Hepatocyte (in vitro differentiated cells): ENCODE measurements at places on chromosomes 4 and X.

DNA sequence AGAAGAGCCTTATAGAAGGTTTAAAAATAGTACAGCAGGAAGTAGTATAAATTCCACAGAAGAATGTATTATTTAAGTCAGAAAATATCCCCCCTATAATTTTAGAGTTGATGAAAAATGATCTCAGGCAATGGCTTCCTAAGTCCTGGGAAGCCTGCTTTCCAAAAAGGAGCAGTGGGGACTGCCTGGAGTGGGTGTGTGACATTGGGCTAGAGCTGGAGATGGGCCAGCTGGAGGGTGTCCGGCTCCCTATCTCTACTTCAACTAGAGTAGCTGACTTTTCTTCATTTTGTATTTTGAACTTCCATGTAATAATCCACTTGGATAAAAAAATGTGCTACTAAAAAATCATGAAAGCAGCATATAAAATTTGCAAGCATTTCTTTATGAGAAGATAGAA lies 253.9 kb downstream of the ANK2 start:
- no peak for DNase-seq

DNA sequence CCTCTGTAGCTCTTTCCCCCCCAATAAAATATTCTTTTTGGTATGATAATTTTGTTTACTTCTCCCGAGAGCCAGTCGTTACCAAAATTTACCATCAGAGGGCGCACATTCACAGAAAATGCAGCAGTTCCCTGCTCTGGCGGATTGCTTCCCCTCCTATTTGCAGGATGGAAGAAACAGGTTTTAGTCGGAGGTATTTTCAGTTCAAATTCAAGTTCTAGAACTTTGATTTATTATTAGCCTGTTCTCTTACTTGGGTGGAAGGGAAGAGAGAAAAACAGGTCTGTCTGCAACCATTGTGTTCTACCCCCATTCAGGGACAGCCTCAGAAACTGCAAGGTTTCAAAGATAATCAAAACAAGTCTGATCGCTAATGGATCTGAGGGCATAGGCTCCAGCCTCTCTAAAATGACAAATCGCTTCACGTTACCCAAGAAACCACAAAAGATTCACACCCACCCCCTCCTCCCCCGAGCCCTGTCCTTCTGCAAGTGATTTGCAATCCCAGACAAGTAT lies 263.8 kb upstream of the RPS6KA3 start:
- DNase-seq, result peak; percentile 58

GRCh38 chrX:20969565-20969964 lies 404.7 kb upstream of the CNKSR2 start:
- no peak for DNase-seq

- no peak for DNase-seq
Observed at GRCh38 chr4:3407930-3408792, 33.6 kb upstream of the HGFAC start.

- peak; percentile 53 for DNase-seq
Observed at GRCh38 chrX:107603429-107604159, 24.7 kb upstream of the PRPS1 start.

GRCh38 chrX:21865436-21865835 lies 9.6 kb downstream of the YY2 start:
- no peak for DNase-seq

- DNase-seq, result peak; percentile 8
Observed at GRCh38 chrX:78029663-78030062, 60.2 kb upstream of the PGAM4 start.

DNA sequence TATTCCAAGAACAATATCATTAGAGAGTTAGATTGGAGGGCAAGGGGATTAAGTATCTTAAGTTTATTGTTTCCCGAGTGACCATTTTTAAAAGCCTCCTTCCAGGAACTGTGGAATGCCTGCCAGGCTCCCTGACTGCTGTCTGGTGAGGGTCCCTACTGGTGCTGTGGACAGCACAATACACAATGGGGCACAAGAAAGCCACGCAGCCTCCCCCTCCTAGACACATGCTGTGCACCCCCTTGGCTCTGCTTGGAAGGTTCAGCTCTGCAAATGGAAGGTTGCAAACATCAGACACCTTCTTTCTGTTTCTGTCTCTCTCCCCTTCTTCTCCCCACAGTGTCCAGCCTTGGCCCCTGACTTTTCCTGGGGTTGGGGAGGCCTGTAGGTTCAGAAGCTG lies 153.2 kb downstream of the SHROOM3 start:
- DNase-seq, result no peak

DNA sequence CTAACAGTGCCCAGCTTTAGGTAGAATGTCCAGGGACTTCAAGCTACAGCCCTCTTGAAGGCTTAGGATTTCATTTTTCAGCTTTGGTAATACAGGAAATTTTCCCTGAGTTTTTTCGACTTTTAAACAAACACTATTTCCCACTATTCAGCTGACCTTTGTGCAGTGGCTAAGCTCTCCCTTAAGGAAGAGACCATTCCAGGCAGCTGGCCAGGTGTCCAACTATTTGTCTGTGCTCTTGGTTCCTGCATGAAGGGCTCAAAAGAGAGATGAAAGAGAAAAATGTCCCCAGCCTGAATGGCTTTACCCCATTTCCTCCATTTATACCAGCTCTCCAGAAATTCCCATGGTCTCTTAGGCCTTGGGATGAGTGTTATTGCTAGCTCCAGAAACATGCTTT lies 111.9 kb upstream of the KLF8 start:
- no peak for DNase-seq

GRCh38 chrX:151828439-151829080 lies 84.1 kb upstream of the MAGEA4 start:
- no peak for DNase-seq

DNA sequence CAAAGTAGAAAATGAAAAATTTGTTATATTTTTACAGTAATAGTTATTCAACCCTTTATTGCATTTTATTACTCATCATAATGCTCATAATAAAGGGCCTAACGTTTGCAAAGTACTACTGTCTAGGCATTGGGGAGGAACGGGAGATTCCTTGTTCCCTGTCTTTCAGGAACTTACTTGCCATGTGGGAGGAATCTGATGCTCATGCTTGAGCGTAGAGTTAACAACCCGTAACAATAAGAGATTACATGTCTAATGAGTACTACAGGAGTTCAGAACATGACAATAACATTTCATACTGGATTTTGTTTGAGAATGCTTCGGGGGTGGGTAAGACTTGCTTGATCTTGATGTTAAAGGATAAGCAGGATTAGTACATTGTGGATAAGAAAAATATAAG lies 2.9 kb downstream of the CCSER1 start:
- DNase-seq, result no peak

DNA sequence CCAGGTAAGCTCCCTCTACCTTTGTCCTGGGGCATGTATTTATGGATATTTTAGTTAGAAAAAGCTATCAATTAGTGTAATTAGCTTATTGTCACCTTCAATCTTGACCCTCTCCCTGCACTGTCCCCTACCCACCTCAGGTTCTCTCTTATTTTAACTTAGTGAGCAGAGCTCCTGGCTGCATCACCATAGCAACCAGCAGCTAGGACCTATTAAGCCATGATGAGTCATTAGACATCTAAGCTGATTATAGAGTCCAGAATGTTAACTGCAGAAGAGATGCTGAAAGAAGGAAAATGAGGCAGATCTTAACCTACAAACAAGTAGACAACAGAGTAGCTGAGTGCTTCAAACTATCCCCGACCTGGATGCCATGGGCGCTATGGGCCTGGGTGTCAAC lies 36.6 kb downstream of the MAGEE2 start:
- no peak for DNase-seq

GRCh38 chrX:13545726-13546125 lies 23.7 kb upstream of the EGFL6 start:
- no peak for DNase-seq

DNA sequence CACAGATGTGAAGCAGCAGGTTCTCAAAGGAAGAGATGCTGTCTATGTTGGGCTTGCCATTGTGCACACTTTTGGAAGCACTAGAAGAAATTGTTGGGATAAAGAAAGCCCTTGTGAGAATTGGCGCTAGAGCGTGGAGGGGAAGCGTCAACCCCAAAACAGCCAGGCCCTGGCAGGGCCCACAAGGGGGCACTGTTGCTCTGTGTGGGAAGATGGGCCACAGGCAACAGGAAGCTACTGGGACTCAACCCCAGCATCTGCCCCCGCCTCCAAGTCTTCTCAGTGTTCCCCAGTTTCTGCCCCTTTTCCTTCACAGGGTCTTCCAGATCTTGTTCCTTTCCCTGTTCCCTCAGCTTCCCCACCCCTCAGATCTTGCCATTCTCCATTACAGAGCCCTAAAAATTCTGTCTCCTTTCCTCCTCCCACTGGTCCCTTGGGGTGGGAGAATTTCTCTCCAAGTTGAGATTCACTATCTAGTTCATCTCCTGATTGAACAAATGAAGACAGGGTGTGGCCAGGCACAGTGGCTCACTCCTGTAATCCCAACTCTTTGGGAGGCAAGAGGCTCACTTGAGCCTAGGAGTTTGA lies 85.5 kb downstream of the STARD8 start:
- DNase-seq, result peak; percentile 71

DNA sequence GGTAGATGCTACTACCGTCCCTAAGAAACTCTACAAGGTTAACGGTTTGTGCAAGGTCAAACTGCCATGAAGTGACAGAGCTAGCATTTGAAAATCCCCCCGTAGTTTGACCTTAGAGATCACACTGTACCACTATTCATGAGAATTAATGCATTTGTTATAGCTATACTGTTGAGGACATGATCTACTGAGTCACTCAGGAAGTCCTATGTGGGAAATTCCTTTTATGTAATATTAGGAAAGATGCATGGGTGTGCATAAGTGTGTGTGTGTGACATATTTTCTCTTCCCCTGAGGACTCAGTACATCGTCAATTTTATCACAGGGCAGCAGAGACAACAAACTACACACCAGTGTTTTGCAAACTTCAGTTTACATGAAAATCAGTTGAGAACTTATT lies 141.1 kb downstream of the FBXW7 start:
- no peak for DNase-seq

DNA sequence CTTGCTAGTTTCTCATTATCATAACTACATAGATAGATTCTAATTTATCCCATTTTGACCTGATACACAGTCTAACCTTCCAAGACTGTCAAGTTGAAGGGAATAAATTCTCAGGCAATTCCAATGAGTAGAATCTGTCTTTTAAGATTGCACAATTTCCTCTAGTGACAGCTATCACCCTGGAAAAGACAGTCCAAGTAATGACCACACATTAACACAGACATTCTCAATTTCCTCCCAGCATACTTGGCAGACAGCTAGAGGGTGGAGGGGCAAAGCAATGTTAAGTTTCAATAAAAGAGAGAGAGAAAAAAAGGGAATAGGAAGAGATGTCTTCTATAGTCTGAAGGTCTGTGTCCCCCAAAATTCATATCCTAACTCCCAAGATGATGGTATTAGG lies 234.7 kb downstream of the LDB2 start:
- no peak for DNase-seq

DNA sequence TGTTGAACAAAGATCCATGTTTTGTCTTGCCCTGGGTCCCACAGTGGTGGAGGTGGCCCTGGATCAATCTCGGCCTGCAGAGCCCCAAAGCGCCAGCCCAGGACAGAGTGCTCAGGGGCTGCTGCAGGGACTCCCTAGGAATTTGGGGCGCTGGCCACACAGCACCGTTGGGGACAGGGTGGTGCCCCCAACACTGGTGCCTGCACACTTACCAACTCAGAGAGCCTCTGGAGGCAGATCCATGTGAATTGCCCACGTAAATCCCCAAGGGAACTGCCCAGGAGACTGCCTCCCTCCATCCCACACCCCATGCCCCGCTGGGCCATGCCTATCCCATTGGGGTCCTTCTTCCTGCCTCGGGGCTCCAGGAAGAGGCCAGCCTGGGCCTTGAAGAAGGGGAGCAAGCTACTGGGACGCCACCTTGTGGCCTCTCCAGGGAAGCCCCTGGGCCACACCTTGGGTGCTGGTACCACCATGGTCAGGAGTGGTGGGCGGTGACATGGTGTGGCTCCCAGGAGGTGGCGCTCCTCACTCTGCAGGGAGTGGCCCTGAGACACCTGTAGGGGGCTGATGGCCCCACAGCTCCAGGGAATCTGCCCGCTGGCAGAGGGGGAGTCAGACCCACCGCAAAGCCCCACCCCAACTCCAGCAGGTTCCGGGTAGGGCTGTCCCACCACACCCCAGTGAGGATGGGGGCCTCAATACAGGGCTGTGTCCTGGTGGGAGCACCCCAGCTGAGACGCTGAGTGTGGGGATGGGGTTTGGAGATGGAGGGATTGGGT lies 22.8 kb downstream of the CFAP99 start:
- DNase-seq, result peak; percentile 70

DNA sequence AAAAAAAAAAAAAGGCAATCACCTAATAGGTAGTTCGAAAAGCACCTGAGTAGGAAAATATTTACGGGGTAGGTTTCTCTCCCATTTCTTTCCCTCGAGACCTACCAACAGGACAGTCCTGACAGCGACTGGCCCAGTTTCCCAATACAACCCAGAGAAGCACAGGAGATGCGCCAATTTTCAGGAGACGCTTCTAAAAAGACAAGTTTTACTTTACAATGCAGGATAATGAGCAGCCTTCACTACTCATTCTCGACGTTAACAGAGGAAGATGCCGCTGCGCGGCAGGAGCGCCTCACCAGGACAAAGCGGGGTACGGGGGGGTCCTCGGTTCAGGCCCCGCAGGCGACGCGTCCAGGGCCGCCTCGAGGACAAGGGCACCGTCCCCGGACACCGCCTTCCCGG lies 708 bp downstream of the BCLAF3 start:
- no peak for DNase-seq

DNA sequence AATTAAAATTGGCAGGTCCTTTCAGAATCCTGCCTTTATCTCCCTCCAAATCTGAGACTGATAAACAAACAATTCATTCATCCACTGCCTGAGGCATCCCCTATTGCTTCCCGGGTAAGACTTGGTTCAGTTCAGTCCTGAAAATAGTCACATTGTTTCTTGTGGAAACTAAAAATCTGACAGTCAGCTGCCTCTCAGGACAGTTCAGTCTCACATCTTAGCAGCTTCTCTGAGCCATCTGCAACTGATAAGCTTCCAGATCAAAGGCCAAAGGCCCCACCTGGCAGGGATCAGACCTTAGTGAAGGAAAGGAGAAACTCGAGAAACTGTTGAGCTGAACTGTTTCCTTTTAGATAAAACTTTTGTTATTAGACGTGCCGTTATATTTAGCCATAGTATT lies 264.5 kb downstream of the IL15 start:
- no peak for DNase-seq

DNA sequence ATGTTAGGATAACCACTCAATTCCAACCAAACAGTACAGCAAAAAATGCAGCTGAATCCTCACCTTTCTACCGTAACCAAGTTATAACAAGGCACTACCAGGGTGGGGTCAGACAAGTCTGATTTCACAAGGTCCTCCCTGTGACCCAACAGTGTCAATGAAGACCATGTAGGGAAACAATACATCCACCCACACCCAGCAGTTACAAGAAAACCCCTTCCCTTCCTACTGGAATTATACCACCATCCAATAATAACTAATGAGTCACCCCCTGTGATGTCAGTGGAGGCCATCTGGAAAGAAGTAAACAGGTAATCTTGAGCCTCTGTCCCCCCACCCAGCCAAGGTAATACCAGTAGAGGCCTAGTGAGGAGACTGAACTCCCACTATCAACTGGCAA lies 117.6 kb downstream of the FGF16 start:
- no peak for DNase-seq

DNA sequence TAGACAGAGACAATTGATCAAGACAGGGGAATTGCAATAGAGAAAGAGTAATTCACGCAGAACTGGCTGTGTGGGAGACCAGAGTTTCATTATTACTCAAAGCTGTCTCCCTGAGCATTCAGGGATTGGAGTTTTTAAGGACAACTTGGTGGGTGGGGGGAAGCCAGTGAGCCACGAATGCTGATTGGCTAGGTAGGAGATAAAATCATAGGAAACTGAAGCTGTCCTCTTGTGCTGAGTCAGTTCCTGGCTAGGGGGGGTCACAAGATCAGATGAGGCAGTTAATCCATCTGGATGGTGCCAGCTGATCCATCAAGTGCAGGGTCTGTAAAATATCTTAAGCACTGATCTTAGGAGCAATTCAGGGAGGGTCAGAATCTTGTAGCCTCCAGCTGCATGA lies 358.6 kb downstream of the GPM6A start:
- DNase-seq, result no peak
